ENCODE measurements at places on chromosomes 6 and 20.

GRCh38 chr6:118705544-118706491 lies 54.4 kb upstream of the CEP85L start:
- no peak for DNase-seq

- DNase-seq = no peak
These were observed 68.1 kb upstream of the SCGN start for GRCh38 chr6:25583906-25584305.

DNA sequence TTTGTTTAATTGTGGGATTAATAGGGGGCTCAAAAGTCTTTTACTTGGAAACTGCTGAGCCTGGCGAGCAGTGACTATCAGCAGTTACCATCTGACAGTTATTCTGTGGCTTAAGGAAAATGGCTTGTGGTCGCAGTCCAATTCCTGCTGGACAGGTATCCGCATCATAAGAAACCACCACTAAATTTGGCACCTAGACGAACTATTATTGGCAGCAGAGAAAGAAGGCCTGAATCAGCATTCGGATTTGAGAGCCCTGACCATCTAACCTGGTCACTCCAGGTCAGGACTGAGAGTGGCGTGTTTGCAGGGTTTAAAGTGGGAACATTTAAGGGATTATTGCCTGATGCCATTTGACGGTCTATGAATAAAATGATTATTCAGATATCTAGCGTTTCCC lies 146.4 kb downstream of the RPS12 start:
- no peak for DNase-seq

DNA sequence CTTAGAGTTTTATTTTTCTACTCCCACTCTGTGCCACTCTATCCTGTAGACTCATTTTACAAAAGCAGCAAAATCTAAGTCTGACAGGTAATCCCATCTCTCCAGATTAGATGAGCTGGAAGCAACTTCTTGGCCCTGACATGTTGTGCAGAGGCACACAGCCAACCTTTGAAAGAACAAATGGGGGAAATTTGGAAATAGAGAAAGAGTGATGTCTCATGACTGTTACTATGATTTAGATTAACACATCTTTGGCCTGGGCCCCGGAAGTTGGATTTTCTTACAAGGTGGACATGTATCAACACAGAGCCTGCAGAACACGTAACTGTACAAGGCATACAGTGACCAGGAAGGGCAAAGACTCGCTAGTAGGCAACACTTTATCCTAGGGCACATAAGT lies 227.7 kb downstream of the MYLK4 start:
- no peak for DNase-seq

DNA sequence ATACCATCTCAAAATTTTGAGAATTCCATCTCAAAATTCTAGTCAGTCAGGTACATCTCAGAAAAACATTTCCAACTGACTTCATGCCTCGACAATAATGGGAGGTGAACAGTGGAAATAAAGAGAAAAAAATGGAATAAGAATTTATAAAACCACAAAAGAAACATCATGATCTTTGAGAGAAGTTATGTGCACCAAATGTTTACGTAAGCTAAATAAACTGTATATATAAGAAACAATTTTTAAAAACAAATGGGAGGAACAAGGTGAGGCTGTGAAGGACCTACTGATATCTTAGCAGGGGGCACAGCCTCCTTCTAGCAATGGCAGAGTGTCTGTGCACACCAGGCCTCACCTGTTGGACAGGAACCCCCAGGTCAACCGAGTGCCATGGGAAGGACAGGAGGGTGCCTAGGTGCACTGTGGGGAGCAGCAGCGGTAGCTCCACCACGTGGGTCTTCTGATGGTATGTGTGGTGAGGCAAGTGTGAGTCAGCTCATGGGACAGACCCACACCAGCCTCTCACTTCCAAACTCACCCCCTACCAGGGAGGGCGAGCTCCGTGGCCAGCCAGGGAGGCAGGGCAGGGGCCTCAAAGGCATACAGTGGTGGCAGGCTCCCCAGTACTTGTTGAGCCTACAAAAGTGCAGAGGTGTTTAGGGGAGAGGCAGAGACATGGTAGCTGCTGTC lies 23.2 kb downstream of the DIDO1 start:
- no peak for DNase-seq

DNA sequence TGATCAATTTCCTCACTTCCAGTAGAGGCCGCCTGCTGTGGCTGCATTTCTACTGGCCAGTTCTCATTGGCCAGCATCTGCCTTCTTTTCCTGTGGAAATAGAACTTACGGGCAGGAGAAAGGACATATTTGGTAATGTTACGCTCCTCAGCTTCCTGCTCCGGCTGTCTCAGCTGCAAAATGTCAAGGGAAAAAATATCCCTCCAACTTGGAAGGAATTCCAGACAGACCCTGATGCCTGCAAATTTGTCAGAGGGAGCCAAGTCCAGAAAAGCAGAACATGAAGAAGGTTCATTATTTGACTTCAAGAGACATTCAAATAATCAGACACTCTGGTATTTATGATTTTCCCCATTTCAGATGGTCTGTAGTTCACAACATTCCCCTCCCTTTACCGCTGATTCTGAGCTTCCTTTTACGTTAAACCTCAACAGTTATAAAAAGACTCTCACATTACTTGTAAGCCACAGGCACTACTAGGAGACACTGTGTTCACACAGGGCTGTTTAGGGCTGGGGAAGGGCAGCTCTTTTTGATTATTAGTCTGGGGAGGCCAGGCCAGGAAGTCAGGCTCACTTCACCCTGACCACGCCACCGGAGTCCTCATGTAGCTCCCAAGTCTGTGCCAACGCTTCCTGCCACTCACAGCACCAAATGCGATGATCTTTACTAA lies 179.6 kb upstream of the CCN2 start:
- DNase-seq = peak; percentile 28

DNA sequence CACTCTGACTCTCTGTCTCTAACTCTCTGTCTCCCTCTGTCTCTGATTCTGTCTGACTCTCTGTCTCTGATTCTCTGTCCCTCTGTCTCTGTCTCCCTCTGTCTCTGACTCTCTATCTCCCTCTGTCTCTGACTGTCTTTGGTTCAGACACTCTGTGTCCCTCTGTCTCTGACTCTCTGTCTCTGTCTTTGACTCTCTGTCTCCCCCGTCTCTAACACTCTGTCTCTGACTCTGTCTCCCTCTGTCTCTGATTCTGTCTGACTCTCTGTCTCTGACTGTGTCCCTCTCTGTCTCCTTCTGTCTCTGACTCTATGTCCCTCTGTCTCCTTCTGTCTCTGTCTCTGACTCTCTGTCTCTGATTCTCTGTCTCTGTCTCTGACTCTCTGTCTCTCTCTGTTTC lies 21.7 kb upstream of the NOL4L start:
- no peak for DNase-seq

DNA sequence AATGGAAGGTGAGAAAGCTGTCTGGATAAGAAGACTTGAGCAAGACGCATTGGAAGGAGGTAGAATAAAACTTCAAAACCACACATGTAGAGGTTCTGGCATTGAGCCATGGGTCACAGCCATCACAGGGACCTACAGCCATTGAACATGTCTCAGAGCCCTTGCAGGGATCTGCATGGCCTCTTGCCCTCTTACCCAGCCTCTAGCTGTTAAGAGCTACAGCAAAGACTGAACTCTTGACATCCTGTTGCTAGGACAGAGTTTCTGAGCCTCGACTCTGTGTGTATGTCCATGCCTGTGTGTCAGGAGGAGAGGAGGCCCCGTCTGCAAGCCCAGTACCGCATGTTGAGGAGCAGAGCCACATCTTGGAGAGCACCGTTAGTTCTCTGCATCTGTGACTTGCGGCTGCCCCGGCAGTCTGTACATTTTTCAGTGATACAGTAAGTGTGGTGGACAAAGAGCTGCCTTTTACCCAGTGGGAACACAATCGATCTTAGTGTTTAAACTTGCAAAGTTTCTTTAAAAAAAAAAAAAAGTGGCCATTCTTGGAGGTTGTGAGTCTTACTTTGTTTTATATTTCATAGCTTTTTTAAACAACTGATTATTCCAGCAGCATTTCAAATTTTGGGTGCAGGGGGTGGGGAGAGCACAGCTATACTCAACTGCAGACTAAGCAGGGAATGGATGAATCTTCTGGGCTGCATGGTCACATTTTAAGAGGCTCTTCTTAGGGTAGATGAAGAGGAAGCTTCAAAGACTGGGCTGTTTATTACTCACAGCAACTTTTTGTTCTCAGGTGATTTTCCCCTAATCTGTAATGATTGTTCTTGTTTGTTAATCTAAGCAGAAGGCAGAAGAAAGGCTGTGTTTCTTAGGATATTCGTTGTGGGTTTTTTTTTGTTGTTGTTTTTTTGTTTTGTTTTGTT lies 88.5 kb downstream of the TBC1D7 start:
- DNase-seq = no peak

- no peak for DNase-seq
These were observed 474.4 kb upstream of the RNF217 start for GRCh38 chr6:124487623-124488431.

- DNase-seq = no peak
These were observed 109.5 kb downstream of the TRIM27 start for GRCh38 chr6:28814032-28814976.

DNA sequence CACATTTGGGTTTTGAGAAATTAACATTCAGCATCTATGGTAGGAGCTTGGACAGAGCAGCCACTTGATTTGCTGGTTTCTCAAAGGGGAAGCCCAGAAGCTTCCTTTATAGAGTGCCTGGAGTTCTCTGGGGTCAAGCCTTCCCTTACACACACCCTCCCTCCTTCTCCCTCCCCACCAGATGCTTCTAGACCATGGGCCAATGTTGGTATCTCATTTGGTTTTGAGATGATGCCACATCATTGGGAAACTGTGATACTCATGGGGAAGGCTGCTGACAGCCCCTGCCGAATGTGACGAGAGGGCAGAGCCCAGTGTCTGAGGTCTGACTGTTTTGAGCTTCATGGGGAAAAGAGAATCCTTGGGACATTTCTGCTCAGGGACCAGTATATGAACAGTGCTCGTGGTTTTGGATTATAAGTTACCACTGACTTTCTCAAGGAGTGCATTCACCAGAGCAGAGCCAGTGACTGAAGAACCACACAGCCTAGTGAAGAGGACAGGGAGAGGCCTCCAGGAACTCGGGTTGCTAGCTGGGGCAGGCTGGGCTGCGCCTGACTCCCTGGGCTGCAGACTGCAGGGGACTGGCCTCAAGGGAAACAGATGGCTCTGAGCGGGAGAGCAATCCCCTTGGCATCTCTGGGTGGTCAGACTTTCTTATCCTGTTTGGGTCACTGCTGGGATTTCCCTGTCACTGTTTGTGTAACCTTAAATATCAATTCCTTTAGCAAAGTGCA lies 46.4 kb upstream of the CST5 start:
- no peak for DNase-seq

- DNase-seq = peak; percentile 5
These were observed 678.6 kb upstream of the CITED2 start for GRCh38 chr6:140052736-140053729.
